GM23248 (cell line): ENCODE measurements at places on chromosomes 7 and 10. TPM values are rescaled to one million over a fixed set of nuclear protein-coding genes. Genes with fewer than 3 reads are reported as not detected.
A peak's percentile ranks its signal among the peaks of the same experiment; 100 is the strongest.

DNA sequence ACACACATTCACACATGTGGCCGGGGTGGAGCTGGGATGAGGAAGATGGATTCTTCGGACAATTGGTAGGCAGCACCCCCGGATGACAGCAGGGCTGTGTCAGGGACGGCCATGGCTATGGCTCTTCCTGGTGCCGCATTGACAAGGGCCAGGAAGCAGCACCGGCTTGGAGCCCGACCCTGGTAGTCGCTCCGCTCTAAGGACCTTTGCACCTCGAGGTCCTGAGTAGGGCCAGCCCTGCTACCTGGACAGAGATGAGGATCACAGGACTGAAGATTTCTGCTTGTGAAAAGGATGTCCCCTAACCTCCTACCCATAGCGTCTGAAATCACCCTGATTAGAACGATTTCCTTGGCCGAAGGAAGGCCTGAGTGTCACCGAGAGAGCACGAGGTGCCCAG lies 134.1 kb downstream of the ADARB2 start:
- H3K4me1 ChIP-seq, result no peaks in the 10 kb centered on the region
- no peaks in the 10 kb centered on the region for H3K36me3 ChIP-seq
- no peaks in the 10 kb centered on the region for H3K27me3 ChIP-seq
- DNase-seq, result no peak
- no peak overlapping the region for H3K4me3 ChIP-seq

- peaks cover 16% of the 10 kb centered on the region; the same call in 1 of the 2 replicates for H3K36me3 ChIP-seq
- peak overlapping the region; percentile 51 for H3K4me3 ChIP-seq
- no peaks in the 10 kb centered on the region for H3K27me3 ChIP-seq
- H3K27ac ChIP-seq, result peak overlapping the region; percentile 70
- DNase-seq, result peak; percentile 75
Measured at GRCh38 chr7:92612501-92612900, 22.3 kb upstream of the FAM133B start.

GRCh38 chr7:12258074-12258473 lies 47.0 kb downstream of the TMEM106B start:
- H3K4me1 ChIP-seq, result no peaks in the 10 kb centered on the region
- H3K27me3 ChIP-seq, result no peaks in the 10 kb centered on the region
- H3K27ac ChIP-seq, result no peak overlapping the region
- no peak for DNase-seq
- H3K4me3 ChIP-seq, result peak overlapping the region; percentile 55; the same call in 1 of the 2 replicates

GRCh38 chr10:63478564-63478963 lies 12.8 kb upstream of the JMJD1C start:
- DNase-seq, result no peak
- no peaks in the 10 kb centered on the region for H3K27me3 ChIP-seq
- H3K36me3 ChIP-seq, result no peaks in the 10 kb centered on the region
- no peak overlapping the region for H3K27ac ChIP-seq
- H3K4me1 ChIP-seq, result no peaks in the 10 kb centered on the region

GRCh38 chr10:23190872-23191763 lies 994 bp upstream of the PTF1A start:
- H3K4me3 ChIP-seq, result no peak overlapping the region
- H3K27ac ChIP-seq, result no peak overlapping the region
- peaks cover 38% of the 10 kb centered on the region for H3K27me3 ChIP-seq
- H3K4me1 ChIP-seq, result no peaks in the 10 kb centered on the region
- no peak for DNase-seq

GRCh38 chr7:7959979-7960670 lies 8.5 kb upstream of the GLCCI1 start:
- H3K36me3 ChIP-seq, result no peaks in the 10 kb centered on the region
- no peak overlapping the region for H3K4me3 ChIP-seq
- no peaks in the 10 kb centered on the region for H3K27me3 ChIP-seq

DNA sequence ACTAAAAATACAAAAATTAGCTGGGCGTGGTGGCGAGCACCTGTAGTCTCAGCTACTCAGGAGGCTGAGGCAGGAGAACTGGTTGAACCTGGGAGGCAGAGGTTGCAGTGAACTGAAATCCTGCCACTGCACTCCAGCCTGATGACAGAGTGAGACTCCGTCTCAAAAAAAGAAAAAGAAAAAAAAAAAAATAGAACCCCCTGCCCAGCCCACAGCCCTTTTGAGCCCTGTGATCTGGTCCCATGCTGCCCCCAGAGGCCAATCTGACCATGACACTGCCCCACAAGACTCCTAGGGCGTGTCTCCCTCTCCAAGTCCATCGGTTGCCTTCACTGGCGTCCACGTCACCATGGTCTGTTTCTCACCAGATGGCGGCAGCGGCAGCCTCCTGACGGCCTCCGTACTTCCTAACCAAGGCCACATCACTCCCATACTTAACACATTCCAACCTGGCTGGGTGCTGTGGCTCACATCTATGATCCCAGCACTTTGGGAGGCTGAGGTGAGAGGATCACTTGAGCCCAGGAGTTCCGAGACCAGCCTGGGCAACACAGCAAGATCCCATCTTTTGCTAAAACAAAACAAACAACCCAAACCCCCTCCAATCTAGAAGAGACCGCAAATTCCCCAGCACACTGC lies 18.0 kb downstream of the STX1A start:
- peak; percentile 60 for DNase-seq
- H3K27me3 ChIP-seq, result no peaks in the 10 kb centered on the region
- H3K4me1 ChIP-seq, result no peaks in the 10 kb centered on the region
- H3K27ac ChIP-seq, result no peak overlapping the region

DNA sequence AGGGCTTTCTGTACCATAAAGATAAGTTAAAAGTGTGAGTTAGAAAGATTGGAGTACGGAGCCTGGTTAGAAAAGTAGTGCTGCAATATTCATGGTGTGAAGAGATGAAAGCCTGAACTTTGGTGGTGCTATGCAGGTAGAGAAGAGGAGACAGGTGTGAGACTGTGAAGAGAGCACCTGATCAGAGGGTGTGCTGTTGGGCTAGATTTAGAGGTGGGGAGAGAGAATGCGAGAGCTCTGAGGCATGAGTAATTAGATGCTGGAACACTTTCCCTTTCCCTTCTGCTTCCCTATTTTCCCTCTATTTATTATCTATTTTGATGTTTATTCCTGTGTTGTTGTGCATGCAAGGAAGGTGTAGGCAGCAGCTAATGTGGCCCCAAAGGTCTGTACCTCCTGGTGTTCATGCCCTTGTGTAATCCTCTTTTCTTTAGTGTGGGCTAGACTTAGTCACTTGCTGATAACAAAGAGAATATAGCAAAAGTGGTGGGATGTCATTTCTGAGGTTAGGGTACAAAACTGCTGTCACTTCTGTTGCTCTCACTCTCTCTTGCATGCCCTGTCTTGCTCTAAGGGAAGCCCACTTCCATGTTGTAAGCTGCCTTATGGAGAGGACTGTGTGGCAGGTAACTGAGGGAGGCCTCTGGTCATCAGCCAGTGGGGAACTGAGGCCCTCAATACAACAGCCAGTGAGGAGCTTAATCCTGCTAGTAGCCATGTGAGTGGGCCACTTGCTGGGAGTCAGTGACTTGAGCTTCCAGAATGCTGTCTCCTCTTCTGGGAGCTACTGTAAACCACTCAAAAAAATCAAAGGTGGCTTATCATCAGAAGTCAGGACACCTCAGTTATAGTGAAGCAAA lies 2.6 kb upstream of the ATXN7L1 start:
- no peaks in the 10 kb centered on the region for H3K27me3 ChIP-seq
- H3K4me3 ChIP-seq, result no peak overlapping the region
- H3K4me1 ChIP-seq, result peaks cover 12% of the 10 kb centered on the region; the same call in 1 of the 2 replicates
- DNase-seq, result no peak

DNA sequence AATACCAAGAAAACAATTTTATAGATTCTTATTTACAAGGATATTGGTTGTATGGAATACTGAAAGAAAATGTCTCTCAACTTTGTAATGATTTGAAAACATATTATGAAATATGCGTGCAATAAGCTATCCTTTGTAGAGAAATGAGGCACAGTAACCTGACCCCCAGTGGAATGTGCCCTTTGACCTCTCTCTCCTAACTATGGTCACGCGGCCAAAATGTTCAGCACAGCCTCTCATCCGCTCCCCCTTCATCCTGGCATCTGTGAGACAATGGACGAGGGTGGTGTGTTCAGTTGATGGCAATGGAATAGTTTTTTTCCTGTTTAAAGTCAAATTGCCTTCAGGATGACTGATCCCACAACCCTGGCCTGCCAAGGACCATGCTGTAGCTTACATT lies 13.3 kb downstream of the BEND7 start:
- no peaks in the 10 kb centered on the region for H3K27me3 ChIP-seq
- DNase-seq, result no peak
- H3K27ac ChIP-seq, result no peak overlapping the region
- no peaks in the 10 kb centered on the region for H3K4me1 ChIP-seq
- H3K36me3 ChIP-seq, result no peaks in the 10 kb centered on the region

DNA sequence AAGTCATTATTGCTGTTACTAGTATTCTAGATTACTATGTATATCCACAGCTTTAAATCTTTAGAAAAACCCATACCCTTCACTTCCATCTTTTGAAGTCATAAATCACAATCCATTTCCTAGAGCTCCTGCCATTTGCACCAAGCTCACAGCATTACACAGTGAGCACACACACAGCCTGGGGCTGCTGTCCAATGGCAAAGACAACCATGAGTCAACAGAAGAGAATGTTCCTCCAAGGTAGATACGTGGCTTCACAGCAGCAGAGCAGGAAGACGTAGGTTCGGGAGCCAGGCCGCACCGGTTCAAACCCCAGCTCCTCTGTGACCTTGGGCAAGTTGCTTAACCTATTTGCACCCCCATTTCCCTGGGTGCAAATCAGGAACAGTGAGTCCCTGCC lies 234.6 kb downstream of the DIP2C start:
- peak overlapping the region; percentile 66 for H3K27ac ChIP-seq
- DNase-seq, result peak; percentile 92
- H3K4me3 ChIP-seq, result no peak overlapping the region
- no peaks in the 10 kb centered on the region for H3K27me3 ChIP-seq
- peaks cover 11% of the 10 kb centered on the region for H3K4me1 ChIP-seq

DNA sequence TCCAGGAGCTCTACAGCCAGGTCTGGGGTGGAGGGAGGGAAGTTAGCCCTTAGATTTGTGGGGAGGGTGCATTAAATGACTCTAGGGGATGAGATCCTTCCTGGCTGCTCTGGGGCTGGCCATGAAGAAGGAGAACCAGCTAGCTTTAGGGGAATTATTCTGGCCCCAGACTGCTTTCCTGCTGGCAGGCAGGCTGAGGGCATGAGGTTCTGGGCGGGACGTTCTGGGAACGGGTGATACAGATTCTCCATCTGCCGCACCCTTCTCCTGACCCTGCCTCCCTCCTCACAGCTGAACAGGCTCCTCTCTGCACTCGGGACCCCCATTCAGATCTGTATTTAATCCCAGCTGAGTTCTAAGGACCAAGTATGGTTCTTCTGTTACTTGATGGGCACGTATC lies 23.9 kb downstream of the GOLGA7B start:
- no peak overlapping the region for H3K4me3 ChIP-seq
- H3K27me3 ChIP-seq, result peaks cover 53% of the 10 kb centered on the region
- H3K27ac ChIP-seq, result no peak overlapping the region

GRCh38 chr7:95470452-95470851 lies 15.3 kb upstream of the ASB4 start:
- no peaks in the 10 kb centered on the region for H3K36me3 ChIP-seq
- H3K4me3 ChIP-seq, result no peak overlapping the region
- H3K27me3 ChIP-seq, result no peaks in the 10 kb centered on the region
- DNase-seq, result peak; percentile 46

DNA sequence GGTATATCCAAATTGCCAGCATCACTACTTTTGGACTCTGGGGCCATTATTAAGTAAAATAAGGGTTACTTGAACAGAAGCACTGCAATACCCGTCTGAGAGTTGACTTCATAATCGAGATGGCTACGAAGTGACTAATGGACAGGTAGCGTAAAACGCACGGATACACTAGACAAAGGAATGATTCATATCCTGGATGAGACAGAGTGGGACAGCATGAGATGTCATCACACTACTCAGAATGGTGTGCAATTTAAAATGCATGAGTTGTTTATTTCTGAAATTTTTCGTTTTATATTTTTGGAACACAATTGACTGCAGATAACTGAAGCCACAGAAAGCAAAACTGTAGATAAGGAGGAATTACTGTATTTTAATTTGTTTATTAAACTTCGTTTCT lies 421.5 kb upstream of the LRGUK start:
- no peaks in the 10 kb centered on the region for H3K27me3 ChIP-seq
- peak overlapping the region; percentile 33; the same call in 1 of the 2 replicates for H3K27ac ChIP-seq
- H3K36me3 ChIP-seq, result no peaks in the 10 kb centered on the region
- peak; percentile 84 for DNase-seq

GRCh38 chr7:84529480-84530205 lies 335.1 kb upstream of the SEMA3A start:
- DNase-seq, result peak; percentile 60
- H3K27ac ChIP-seq, result peak overlapping the region; percentile 10
- no peaks in the 10 kb centered on the region for H3K27me3 ChIP-seq
- no peak overlapping the region for H3K4me3 ChIP-seq

- H3K27ac ChIP-seq, result no peak overlapping the region
- H3K27me3 ChIP-seq, result no peaks in the 10 kb centered on the region
- peak; percentile 35 for DNase-seq
- H3K36me3 ChIP-seq, result no peaks in the 10 kb centered on the region
- H3K4me3 ChIP-seq, result no peak overlapping the region
Measured at GRCh38 chr10:44807451-44807850, 103.7 kb upstream of the TMEM72 start.

The AGR2 gene
- not detected in 2 replicates for polyA plus RNA-seq

The HACD1 gene
- 150 and 157 TPM in 2 replicates for polyA plus RNA-seq

The AGBL3 gene
- 1.4 and 1.5 TPM in 2 replicates for polyA plus RNA-seq

The GAD2 gene
- polyA plus RNA-seq, result not detected in 2 replicates

The ADGRA1 gene
- polyA plus RNA-seq, result not detected in 2 replicates
